Glutamatergic neuron (in vitro differentiated cells): ENCODE measurements at places on chromosomes 12 and 14.

DNA sequence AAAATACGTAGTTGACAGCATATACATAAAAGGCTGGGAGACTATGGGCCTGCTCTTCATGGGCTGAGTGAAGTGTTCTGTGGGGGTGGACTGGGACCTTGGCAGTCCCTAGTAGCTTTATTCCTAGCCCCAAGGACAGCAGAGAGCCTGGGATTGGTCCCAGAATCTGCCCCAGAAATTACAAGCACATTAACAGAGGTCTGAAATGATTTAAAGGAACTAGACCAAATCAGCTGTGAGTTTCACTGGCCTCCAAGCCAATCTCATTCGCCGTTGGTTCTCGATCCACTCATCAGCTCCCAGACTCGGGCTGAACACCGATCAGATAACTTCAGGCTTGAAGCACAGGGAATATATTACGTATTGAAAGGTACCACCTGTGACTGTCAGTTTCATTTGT, 77.0 kb upstream of the PSMC1 start:
- DNase-seq = no peak

- DNase-seq = no peak
These were observed 26.3 kb upstream of the KIF26A start for GRCh38 chr14:104112113-104112505.

- no peak for DNase-seq
These were observed 187.5 kb upstream of the DIO3 start for GRCh38 chr14:101373690-101374295.

GRCh38 chr14:64841121-64841651, 38.5 kb downstream of the SPTB start:
- DNase-seq = no peak

- peak; percentile 50 for DNase-seq
These were observed 181.3 kb downstream of the ITPR2 start for GRCh38 chr12:26651566-26652188.

GRCh38 chr14:23013054-23013748, 3.3 kb upstream of the C14orf93 start:
- peak; percentile 34 for DNase-seq

DNA sequence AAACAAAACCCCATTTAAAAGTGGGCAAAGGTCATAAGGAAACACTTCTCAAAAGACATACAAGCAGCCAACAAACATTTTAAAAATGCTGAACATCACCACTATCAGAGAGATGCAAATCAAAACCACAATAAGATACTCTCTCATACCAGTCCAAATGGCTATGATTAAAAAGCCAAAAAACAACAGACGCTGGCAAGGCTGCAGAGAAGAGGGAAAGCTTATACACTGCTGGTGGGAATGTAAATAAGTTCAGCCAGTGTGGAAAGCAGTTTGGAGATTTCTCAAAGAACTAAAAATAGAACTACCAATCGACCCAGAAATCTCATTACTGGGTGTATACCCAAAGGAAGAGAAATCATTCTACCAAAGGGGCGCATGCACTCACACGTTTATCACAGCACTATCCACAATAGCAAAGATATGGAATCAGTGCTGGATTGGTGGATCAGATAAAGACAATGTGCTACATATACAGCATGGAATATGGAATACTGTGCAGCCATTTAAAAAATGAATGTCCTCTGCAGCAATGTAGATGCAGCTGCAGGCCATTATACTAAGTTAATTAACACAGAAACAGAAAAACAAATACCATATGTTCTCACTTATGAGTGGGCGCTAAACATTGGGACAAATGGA, 102.1 kb upstream of the DAAM1 start:
- no peak for DNase-seq

DNA sequence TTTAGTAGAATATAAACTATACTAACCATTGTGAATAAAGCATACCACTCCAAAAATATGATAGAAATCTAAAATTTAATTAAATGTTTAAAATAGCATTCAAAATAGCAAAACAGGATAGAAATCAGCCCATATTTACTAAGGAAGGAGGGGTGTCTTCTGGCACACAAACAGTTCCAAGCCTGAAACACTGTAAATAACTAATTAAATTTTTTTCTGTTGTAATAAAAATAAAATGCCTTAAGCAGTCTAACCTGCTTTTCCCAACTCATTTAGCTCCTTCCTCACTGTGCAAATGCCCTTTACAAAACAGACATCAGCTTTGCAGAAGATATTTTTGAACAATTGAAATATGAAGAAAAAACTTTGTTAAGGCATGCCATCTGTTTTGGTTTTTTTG, 707.1 kb upstream of the USP15 start:
- no peak for DNase-seq

- no peak for DNase-seq
These were observed 16.0 kb upstream of the FBLN5 start for GRCh38 chr14:91963465-91963864.

DNA sequence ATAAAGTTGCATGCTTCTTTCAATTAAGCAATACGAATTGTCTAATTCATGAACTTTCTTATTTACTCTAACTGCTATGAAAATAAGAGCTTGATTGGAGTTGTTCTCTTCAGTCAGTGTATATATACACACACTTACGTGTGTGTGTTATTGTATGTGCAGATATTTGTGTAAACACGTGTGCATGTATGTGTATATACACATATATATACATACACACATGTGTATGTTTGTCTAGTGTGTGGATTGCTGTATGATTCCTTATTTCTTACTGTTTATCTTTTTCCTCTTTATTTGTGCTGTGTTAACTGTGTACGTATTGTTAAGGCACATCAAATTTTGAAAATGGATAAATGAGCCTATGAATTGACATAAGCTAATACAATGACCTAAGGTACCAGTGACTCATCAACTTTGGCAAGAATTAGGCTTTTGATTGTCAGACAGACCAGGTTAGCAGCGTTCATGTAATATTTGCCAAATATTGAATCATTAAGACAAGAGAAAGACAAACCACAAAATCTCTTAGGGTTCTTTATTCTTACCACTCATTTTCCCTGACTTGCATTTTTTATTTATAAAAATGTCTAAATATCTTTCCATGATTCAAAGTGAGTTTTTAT, 423.9 kb downstream of the SOX5 start:
- no peak for DNase-seq
